ENCODE measurements at places on chromosomes 6 and 20. TPM values are rescaled to one million over a fixed set of nuclear protein-coding genes. Genes with fewer than 3 reads are reported as not detected.

- no peak for DNase-seq
Measured at GRCh38 chr6:110930781-110931180, 27.7 kb upstream of the GTF3C6 start.

PAX1 gene
- not detected for total RNA-seq

- DNase-seq: no peak
Measured at GRCh38 chr6:148271711-148272439, 70.8 kb upstream of the SASH1 start.

ZNF311 gene
- total RNA-seq: 5.1 TPM

UNC93A gene
- total RNA-seq: not detected

LRFN2 gene
- 0.56 TPM for total RNA-seq

GRCh38 chr20:24108581-24108980, 120.0 kb upstream of the GGTLC1 start:
- no peak for DNase-seq

FAM184A gene
- 20.0 TPM for total RNA-seq

DNA sequence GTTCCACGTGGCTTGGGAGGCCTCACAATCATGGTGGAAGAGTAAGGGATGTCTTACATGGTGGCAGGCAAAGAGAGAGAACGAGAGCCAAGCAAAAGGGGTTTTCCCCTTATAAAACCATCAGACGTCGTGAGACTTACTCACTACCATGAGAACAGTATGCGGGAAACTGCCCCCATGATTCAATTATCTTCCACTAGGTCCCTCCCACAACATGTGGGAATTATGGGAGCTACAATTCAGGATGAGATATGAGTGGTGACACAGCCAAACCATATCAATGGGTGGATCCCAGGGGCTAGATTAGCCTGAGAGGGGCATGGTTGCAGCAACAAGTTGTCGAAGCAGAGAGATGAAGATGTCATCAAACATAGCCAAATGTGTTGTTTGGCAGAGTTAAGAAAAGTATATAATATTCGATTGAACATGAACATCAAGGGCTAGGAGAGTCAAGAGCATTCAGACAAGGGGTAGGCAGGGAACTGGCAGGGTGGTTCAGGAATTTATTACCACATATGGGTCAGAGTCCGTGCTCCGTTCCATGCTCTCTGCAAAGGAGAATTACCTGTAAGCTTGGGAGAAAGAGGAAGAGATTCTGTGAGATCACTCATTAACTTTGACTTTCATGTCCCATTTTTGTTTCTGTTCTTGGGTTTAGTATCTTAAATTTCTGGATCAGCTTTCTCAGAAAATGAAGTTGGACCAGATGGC, 98.8 kb downstream of the CCDC170 start:
- DNase-seq: no peak

DNA sequence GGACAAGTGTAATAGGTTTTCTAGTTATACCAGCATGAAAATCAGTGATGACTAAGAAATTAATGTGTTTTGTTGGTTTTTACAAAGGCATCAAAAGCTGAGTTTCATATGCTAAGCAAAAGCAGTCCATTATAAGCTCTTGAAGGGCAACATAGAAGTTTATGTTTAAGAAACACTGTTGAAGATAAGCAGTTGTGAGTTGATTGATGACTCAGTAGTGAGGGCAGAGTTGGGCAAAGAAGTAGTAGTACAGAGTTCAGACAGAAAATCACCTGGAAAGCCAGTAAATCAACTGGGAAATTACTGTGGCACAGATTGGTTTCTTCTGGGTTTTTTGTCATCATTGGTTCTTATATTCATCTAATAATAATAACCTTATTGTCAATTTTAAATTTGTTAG, 78.0 kb upstream of the SMIM8 start:
- no peak for DNase-seq

GRCh38 chr6:107266563-107266962, 151.2 kb upstream of the BEND3 start:
- no peak for DNase-seq

DNA sequence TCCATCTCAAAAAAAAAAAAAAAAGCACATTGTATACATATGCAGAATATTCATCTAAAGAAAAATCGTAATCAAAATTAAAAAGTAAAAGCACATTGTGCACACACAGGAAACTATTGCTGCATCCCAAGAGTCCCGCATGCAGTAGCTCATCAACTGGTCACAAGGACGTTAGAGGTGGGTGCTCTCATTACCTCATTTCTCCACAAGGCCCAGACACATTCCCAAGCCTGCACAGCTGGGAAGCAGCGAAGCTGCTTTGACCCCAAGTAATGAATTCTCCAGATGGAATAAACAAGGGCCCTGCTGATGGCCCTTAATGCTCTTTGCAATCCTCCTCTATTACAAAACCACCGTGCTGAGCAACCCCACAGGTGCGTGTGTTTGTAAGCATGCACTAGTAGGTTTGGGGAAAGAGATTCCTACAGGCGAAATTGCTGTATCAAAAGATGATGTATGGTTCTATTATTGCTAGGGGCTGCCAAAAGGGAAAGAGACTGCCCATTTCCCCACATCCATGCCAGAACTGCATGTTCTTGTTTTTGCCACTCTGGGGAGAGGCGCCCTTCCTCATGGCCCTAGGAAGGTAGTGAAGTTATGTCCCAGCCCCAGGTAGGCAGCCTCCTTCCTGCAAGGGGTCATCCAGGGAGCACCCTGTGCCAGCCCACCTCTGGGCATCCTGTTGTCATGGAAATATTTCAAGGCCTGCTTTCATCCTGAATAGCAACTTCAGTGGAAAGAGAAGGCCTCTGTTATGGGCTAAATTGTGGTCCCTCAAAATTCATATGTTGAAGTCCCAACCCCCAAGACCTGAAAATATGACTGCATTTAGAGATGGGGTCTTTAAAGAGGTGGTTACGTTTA, 34.6 kb upstream of the PTGIS start:
- no peak for DNase-seq

DNA sequence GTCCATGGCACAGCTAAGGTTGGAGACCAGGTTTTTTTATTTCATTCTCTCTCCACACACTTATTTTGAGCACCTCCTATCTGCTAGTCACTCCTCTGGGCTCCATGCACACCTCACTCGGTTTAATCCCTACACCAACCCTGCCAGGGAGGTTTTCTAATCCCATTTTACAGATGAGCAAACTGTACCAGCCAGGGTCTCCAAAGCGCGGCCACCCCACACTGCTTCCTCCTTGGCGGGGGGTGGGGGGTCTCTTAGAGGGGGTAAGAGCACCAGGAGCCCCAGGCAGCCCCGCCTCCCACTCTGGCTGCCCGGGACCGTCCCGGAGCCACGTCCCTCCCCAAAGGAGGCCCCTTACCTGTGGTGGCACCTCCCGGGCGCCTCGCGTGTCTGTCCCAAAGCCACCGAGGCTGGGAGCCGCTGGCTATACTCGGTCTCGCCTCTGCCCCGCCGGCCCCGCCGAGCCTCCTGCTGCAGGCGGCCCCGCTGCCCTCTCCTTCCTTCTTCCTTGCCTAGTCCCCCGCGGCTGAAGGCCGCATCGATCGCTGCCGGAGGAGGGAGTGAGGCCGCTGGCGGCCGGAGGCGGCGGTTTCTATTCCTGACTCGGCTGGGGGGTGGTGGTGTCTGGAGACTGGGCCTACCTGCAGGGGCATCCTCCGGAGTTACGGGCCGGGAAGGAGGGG, at the start of gene KCNS1:
KCNS1 (minus strand) TSS at position 565 of the 683 bp plus-strand sequence. CDS start 1,891 bp downstream, outside the sequence.
- peak; percentile 83 for DNase-seq

SLC17A2 gene
- total RNA-seq: not detected

EGFL8 gene
- 23.0 TPM for total RNA-seq

- no peak for DNase-seq
Measured at GRCh38 chr6:117491916-117492315, 9.4 kb downstream of the DCBLD1 start.

SPATA25 gene
- total RNA-seq: 1.2 TPM

RIMS4 gene
- 96.1 TPM for total RNA-seq

GRCh38 chr6:111710439-111710838, 104.8 kb upstream of the TRAF3IP2 start:
- no peak for DNase-seq

- DNase-seq: no peak
Measured at GRCh38 chr6:72363844-72364740, 257.8 kb upstream of the KCNQ5 start.

GRCh38 chr20:47113362-47114109, 218.9 kb downstream of the EYA2 start:
- DNase-seq: no peak

OR12D3 gene
- not detected for total RNA-seq

GRCh38 chr20:41370176-41370575, 3.6 kb upstream of the EMILIN3 start:
- no peak for DNase-seq

GRCh38 chr6:43246301-43247113, 3.2 kb downstream of the TTBK1 start:
- DNase-seq: peak; percentile 78

RCAN2 gene
- 21.6 TPM for total RNA-seq

AKAP12 gene
- total RNA-seq: 240 TPM

DNA sequence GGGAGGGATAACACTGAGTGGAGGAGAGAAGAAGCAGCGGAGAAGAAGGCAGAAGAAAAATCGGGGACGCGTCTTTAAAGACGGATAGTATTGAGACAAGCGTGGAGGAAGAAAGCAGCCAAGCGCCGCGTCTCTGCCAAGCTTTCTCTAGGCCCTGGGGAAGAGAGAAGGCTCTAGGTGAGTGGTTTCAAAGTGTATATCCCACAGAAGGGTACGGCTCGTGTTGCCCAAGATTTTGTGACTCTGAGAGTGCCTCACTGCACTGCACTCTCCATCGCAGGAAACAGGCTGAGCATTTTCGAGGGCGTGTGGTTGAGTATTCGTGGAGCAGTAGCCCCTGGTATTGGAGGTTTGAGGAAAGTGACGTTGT, 185.4 kb downstream of the TRIM27 start:
- no peak for DNase-seq

RAET1G gene
- total RNA-seq: not detected

CABLES2 gene
- 25.3 TPM for total RNA-seq
